H4 (cell line): ENCODE measurements at places on chromosomes 6 and 20. TPM values are rescaled to one million over a fixed set of nuclear protein-coding genes. Genes with fewer than 3 reads are reported as not detected.

The CPXM1 gene
- total RNA-seq: not detected in 2 replicates

The UBE2C gene
- total RNA-seq: 194 and 288 TPM in 2 replicates

The ENPP5 gene
- total RNA-seq: 0.89 and 1.1 TPM in 2 replicates

The KIFC1 gene
- 52.4 and 67.2 TPM in 2 replicates for total RNA-seq

The TRIM10 gene
- not detected in 2 replicates for total RNA-seq

DNA sequence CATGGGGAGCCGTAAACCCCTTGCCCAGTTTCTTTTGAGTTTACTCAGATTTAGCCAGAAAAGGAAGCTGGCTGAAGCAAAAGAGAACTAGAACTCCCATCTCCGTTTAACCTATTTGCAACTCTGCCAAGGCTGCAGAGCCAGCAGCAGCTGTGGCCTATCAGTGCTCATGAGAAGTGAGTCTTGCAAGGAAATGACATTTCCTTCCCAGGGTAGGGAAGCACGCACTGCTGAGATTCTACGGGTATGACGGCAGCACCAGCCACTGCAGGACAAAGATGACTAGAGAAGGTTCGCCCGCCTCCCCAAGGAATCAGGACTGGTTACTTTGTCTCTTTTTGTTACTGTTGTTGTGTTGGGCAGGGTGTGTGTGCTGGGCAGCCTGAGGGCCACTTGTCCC, 47.6 kb downstream of the PPP1R3G start:
- no peak for DNase-seq

DNA sequence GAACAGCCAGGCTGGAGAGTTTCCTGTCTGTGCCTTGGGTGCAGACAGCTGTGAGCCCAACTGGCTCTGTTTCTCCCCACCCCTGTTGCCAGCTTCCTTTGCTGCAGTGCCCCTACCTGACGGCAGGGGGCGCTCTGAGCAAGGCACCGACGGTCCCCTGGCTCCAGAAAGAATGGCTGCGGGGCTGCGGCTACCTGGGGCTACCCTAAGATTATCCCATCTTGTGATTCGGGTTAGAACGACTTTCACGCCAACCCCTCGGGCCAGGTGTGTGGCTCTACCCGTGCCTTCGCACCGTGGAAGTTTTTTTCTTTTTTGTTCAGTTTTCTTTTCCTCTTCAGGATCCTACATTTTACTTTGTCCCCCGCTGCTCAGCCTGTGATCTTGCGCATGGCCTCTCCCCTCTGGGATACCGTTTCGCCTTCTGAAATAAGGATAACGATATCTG, 33.4 kb upstream of the AAR2 start:
- peak; percentile 50 for DNase-seq

DNA sequence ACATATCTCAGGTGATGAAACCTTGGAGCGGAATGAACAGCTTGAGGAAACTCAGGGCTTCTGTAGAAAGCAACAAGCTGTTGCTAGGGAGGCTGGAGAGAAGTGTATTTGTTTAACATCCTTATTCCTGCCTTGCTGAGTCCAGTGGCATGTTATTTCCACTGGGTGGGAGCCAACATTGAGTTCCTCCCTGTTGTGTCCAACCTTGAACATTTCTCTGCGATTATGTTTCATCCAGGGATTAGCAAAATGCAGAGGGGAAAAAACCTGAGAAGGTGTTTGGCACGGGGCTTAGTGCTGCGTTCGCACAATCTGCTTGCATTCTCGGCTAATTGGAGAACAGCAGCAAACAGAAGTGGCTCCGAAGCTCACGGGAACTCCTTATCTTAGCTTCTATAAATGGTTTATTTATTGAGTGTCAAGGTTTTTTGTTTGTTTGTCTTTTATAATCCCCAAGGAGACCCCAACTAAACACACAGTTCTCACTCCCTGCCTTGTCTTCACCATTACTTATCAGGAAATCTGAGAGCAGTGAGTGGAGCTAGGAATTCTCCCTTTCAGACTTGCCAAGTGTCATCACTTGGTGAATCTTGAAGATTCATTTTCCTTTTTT, 412.8 kb downstream of the CDC5L start:
- peak; percentile 64 for DNase-seq

DNA sequence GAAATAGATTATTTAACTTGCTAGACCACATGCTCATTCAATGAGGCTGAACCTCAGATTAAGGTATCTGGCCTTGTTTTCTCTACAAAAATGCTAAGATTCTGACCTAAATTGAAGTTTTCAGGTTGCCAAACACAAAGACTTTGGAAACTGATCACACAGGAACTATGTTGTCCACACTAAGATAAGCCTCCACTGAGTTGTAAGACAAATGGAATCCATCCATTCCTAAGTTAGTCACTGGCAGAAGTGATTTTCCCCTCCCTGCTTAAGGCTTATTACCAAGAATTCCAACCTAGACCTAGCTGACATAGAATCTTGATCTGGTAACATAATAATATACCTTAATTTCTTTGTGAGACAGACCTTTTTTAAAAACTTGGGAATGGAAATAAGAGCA, 608.1 kb downstream of the TENT5A start:
- no peak for DNase-seq

DNA sequence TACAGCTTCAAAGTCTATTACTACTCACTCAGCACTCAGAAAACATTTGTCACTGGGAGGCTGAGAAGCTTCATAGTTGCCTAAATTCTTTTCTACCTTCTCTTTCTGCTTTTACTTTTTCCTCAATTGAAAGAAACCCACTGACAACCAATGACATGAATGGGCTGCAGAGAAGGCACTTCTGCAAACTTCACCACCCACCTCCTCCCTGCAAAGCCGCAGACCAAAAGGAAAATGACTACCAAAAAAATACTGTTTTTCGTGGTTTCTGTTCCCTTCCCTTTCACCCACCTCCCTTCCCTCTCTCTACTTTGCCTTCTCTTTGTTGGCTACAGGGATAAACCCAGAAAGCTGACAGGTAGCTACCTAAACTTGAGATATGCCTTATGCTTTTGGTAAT, 3.2 kb downstream of the GNAS-AS1 start:
- DNase-seq: no peak

- no peak for DNase-seq
Observed at GRCh38 chr6:125078602-125079321, 74.8 kb upstream of the TPD52L1 start.

GRCh38 chr6:79964607-79965081, 17.3 kb upstream of the ELOVL4 start:
- DNase-seq: no peak

GRCh38 chr6:45584127-45584526, 206.4 kb upstream of the SUPT3H start:
- DNase-seq: no peak

DNA sequence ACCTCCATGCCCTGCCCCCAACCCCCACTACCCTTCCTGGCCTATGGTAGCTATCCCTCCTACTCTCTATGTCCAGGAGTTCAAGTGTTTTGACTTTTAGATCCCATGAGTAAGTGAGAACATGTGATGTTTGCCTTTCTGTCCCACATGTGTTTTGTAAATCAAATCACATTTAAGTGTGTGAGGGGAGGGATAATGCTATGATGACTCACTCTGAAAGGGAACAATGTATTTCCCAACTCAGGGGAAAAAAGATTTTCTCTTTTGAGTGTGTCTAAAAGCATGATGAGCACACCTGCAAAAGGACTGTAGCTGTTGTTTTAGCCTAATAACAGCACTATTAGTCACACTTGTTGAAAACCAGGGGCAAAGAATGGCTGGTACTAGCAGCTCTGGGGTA, 193.7 kb downstream of the GJA10 start:
- DNase-seq: peak; percentile 50

GRCh38 chr6:111589366-111589765, 16.3 kb downstream of the TRAF3IP2 start:
- peak; percentile 76 for DNase-seq

DNA sequence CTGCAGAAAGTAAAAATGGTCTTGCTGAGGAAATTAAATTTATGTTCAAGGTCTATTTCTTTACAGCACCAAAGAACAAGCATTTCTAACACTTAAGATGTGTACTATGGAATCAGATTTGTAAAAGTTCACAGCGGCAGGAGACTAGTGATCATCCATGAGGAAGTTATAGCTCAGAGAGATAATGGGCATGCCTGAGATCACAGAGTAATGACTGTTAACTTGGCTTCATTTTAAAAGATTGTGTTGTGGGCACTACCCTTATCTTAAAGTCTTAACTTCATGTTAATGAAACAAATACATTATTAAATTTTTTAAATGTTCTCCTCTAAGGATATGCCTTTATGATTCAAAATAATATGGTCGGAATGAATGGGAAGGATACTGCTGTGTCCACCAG, 168.6 kb downstream of the GMPR start:
- DNase-seq: no peak

- peak; percentile 17 for DNase-seq
Observed at GRCh38 chr6:80690551-80691131, 584.2 kb downstream of the BCKDHB start.

DNA sequence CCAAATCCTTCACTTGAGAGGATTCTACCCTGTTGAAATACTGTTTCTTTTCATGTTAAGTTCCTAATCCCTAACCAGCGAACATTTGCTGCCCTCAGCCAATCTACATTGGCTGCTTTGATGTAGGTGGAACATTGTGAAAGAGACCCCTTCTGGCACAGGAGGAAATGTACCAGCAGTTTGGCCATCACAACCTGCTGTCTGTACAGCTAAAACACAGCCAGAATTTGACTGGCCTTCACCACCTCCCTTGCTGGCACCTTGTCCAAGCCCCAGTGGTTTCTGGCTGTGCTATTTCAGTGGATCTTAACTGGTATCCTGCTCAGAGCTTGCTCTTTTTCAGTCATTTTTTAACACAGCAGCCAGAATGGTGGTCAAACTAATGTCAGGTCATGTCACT, 202.1 kb upstream of the EPHA7 start:
- DNase-seq: no peak

GRCh38 chr6:108839083-108839642, 9.1 kb upstream of the ARMC2 start:
- DNase-seq: no peak

DNA sequence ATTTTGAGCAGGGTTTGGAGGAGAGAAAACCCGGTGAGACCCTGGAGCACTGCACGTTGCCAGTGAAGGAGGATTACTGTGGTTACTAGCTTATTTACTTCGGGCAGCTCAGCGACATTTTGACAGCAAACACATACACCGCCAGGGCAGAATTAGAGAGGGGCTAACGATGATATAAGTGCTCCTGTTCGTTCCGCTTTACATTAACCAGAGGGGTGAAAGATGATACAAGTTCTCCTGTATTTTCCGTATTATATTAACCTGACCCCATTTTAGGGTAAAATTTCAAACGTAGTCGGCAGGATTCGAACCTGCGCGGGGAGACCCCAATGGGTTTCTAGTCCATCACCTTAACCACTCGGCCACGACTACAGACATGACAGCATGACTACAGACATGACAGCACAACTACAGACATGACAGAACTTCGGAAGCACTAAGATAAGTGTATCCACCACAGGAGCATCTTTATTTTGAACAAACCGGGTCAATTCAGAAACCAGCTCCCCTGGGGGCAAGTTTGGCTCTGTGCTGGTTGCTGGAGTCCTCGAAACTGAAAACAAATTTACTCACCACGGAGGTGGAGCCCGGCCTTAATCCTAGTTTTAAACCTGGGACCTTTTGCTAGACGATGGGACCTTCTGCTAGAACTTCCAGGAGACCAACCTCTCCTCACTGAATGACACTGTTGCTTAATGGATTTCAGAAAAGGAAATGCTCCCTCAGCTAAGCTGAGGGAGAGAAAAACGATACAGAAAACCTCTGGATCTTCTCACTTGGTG, 80.4 kb upstream of the ZNF184 start:
- DNase-seq: peak; percentile 79

GRCh38 chr6:149933036-149933435, 8.8 kb upstream of the ULBP2 start:
- DNase-seq: no peak

DNA sequence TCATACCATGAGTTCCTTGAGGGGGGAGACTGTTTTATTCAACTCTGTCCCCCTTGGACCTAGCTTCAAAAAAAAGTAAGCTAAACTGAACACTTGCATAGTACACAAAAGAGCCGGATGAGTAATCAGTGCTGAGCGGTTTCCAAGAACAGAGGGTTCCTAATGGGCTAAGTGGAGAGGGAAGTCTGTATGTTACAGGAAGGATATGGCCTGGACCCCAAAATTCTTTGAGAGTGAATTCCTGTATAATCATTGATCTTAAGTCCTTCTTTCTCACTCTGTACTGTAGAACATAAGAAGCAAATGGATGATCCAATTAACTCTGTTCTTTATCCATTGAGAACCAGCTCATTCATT, 324.7 kb upstream of the CNR1 start:
- no peak for DNase-seq

DNA sequence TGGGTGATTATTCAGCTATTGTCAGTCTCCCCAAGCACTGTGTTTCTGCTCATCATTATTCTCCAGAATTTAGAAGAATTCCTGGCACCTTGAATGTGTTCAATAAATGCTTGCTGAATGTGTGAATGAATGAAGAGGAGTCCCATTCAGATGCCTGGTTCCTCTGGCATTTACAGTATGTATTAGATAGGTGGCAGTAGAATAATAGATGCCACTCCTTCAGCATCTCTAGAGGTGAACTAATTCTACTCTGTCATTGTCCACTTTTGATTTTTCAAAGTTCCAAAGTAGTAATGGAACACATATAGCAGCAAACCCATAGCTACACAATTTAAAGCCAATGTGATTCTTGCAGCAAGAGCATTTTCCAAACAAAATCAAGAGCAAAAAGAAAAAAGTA, 118.9 kb upstream of the CEP162 start:
- DNase-seq: no peak

DNA sequence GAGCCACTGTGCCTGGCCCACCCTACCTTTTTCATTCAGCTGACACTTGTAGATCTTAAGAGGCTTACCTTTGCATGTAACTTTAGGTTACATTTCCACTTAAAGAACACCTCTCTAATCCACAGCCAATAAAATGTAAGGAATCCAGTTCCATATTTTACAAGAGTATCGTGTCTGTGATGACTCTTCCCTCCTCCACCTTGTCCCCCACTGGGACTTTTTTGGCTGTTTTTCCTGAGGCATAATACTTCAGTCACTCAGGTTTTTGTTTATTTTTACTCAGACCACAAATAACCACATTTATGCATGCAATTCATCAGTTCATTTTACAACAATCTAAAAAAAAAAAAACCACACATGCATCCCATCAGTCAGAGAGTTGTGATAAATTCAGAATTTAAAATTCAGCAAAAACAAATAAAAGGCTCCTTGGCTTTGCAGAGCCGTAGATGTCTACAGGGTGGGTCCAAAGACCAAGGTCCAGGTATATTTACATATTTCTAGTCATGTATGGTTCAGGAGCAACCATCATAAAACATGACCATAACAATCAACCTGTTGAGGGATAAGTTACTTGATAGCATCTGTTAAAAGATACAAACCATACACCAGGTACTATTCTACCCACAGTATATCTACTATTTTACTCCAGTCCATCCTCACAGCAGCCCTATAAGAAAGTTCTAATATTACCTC, 9.9 kb downstream of the ATXN1 start:
- DNase-seq: peak; percentile 63

DNA sequence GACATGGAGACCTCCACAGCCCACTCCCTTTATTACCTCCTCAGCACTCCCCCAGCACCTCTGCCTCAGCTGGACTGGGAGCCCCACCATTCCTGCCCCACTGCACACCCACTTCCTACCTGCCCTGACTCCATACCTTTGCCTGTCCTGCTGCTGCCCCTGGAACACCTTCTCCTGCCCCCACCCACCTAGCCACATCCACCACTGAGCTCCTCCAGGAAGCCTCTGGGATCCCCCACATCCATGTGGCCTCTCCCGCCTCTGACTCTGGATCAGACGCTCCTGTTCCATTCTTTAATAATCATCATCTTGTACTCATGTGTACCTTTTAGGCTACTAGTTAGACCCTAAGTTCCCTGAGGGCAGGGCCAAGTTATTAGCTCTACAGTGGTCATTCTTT, 2.2 kb upstream of the SDCBP2 start:
- peak; percentile 1 for DNase-seq
